ENCODE measurements at places on chromosomes 7 and 10.

DNA sequence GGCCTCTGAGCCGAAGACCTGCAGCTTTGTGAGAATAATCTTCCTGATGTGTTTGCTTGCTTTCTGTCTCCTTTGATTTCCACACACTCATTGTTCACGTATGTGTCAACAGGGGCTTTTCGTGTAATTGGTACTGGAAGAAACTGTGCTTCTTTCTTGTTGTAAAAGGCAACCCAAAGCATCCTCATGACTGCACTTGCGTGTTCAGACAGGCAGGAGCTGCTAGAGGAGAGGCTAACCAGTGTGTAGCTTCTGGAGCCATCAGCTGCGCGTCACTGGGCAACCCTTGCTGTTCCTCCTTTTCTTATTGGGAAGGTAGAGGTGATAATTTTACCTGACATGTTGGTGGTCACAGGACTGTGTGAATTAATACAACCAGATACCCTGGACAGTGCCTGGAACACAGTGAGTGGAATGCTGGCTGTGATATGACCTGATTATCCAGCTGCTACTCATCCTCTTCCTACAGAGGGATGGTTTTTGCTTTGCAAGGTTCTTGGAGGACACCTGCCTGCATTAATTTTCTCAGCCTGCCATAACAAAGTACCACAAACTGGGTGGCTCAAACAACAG, 213.0 kb downstream of the ABCA13 start:
- DNase-seq: no peak

DNA sequence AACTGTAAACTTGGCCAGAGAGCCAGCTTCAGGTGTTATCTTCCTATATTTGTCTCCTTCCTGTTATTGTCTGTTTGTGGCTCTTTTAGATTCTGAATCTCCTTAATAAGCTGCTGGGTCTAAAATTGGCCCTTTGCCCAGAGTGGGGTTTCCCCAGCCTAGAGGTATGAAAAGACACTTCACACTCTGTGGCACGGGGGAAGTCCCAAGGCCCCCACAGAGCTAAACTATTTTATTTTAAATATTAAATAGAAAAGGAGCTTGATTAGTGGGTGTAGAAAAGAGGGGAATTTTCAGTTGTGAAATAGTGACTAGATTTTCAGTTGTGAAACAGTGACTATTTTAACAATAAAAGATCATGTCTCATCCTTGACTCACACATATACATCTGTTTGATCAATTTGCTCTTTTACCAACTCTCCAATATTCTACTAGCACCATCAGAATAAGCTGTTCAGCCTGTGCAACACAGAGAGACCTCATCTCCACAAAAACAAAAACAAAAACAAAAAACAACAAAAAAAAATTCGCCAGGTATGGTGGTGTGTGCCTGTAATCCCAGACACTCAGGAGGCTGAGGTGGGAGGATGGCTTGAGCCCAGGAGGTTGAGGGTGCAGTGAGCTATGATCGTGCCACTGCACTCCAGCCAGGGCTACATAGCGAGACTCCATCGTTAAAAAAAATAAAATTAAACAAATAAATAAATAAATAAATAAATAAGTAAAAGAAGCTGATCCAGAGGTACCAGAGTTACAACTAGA, 24.9 kb upstream of the ADO start:
- no peak for DNase-seq

DNA sequence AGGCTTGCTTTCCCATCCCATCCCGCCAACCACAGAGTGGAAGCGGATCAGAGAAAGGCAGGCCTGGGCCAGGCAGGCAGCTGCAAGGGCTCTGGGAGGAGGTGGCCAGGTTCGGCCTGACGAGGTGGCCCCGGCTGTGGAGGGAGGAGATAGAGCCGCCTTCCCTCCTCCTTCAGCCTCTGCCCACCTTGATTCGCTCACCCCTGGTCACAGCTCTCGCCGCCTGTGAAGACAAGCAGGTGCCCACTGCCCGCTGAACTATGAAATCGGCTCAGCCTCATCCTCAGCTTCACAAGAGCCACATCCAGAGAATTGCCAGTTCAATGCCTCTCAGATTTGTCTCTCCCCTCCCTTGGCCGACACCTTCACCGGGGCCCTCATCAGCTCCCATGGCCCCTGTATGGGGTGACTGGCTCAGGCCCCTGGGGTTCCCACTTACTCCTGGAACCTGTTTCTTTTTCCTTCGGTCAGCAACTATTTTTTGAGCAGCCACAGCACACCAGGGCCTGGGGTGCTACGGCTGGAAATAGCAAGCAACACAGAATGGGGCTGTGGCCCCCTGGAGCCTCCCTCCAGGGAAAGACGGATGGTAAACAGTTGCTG, 80.0 kb upstream of the CHST15 start:
- DNase-seq: no peak

DNA sequence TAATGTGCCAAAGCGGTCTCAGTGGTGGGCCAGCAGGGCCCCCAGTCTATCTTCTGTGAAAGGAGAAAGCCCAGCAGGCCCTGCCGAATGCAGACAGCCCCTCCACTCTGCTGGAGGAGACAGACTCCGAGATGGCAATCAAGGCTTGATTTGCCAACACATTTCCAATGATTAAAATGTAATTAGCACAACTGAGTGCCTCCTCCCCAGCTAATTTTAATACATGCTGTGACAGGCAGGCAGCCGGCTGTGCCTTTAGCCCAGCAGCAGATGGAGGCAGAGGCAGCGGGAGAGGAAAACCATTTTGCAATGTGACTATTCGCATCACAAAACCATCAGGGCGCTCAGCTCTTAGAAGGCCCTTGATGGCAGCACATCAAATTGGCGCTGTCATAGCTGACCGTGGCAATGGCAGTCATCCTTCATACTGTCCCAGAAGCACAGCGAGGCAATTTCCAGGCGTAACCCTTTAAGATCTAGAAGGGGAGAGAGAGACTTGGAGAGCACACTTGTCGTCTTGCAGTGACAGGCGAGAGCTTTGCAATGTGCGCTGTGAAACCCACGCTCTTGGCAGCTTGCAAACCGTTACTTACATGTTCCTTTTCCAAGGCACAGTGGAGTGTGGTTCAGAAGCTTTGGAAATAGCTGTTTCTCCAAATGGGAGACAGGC, 714.8 kb upstream of the GALNT17 start:
- DNase-seq: no peak

- DNase-seq: peak; percentile 34
These were observed 1246.6 kb upstream of the LRRN3 start for GRCh38 chr7:109844362-109844761.

DNA sequence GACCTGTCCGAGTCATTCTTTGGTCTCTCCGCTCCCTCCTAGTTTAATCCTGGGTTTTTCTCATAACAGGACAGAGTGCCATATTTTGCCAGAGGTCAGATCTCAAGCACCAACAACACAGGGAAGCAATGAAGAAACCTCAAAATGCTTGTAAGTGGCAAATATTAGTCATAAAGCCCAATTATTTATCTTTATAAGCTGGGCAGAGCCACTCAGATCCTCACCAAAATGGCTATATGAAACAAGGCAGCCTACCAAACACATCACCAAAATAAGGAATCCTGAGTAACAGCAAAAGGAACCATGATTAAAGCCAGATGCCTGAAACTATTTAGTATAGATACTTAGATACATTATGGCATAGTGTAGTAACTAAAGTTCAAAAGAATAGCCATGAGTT, 4.7 kb downstream of the ECD start:
- DNase-seq: no peak

DNA sequence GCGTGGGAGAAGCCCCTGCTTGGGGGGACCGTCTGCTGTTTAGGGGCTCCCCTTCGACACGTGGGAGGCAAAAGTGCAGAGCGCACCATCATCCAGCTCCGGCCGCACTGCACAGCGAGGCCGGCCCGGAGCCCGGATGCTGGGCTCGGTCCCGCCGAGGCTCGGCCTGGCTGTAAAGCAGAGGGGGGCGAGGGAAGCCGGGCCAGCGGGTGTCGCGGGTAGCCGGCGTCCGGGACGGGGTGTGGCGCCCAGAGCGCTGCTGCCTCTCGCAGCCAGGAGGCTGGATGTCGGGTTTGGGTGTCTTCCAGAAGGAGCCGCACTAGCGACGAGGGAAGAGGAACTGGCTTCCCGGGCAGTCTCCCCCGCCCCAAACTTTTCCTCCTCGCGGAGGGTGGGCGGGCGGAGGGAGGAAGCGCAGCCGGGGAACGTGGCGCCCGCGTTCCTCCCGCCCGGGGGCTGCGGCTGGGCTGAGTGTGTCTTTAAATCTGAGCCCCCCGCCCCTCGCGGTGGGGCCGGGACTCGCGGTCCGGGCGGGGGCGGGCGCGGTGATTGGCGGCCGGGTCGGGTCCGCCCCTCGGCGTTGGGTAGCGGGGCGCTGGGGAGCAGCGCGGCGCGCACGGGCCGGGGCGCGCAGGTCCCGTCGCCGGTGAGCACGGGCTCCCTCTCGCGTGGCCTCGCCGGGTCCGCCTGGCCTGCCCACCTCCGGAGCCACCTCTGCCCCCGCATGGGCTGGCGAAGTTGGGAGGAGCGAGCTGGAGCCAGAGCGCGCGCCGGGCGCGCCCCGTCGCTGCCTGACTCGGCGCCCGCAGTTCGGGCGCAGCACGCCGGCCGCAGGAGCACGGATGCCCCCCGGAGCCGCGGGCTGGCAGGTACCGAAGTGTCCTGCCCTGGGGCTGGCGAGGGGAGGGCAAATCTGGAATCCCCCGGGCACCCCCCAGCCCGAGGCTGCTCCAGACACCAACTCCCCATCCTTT, at the start of gene PALD1:
PALD1 (plus strand) TSS at position 577 of the 974 bp plus-strand sequence. CDS start 47,185 bp downstream, outside the sequence.
- peak; percentile 71 for DNase-seq

GRCh38 chr10:3197348-3198003, 24.9 kb upstream of the PITRM1 start:
- peak; percentile 72 for DNase-seq

GRCh38 chr10:49373361-49373760, 22.5 kb downstream of the DRGX start:
- DNase-seq: no peak

- no peak for DNase-seq
These were observed 162.6 kb downstream of the ADAM12 start for GRCh38 chr10:126225672-126226008.

DNA sequence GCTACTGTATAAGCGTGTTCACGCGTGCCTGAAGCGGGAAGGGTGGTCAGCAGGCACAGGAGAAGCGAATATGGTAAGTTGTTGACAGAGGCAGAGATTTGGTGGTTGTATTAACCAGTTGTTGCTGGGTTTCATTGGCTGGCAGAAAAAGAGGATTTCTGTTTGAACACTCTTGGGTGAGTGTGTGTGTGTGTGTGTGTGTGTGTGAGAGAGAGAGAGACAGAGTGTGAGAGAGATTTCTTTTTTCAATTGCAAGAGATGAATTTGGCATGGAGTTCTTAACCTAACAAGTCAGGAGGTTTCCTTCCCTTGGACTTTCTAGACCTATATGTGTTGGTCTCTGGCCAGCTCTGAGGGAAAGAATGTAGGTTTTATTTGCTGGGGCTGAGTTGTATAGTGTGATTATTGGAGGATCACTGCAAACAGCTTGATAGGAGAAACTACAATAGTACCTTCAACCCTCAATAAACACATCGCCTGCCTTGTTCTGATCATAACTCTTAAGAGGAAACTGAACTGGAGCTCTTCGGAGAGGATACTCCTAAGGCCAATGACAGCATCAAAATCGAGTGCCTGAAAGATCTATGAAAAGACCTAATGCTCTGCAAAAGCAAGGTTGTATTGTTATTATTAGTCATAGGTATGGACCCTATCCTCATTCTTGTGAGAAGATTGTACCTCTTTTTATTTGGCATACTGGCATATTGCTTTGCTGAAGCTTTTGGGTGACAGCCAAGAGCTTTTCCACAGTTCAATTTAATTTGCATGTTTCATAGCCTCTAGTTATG, 1.2 kb downstream of the MCU start:
- peak; percentile 25 for DNase-seq

All from HAP-1 (cell line).